ENCODE measurements at places on chromosomes 13 and 19.

GRCh38 chr19:33947265-33947964, 150.7 kb downstream of the KCTD15 start:
- H3K36me3 ChIP-seq, result no peaks in the 10 kb centered on the region
- H3K27ac ChIP-seq, result no peak overlapping the region
- DNase-seq, result no peak
- peaks cover 10% of the 10 kb centered on the region for H3K27me3 ChIP-seq
- H3K4me3 ChIP-seq, result no peak overlapping the region
- no peaks in the 10 kb centered on the region for H3K4me1 ChIP-seq

DNA sequence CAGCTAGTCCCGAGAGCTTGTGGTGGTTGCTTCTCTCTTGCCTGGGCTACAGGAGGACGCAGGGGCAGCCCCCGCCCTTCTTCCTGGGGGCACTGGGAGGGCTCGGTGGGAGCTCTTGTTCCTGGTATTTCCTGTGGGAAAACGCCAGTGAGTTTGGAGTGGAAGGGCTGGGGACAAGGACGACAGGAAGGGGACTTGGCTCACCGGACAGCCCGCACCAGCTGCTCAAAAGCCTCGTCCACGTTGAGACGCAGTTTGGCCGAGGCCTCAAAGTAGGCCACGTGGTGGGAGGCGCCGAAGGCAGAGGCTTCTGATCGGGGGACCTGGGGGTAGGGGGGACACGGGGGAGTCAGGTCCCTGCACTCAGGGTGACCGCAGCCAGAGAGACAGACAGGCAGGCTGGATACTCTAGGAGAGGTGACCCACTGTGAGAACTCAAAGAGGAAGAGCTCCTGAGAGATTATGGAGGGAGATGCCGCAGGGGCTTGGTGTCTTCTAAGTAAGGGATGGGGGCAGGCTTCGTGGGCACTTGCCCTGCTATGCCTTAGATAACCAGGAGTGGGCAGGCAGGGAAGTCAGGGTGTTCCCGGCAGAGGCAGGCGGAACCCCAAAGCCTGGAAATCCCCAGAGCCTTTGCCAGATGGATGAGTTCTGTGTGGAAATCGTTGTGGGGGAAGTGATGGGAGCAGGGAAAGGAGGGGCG, 4.3 kb downstream of the RRAS start:
- peaks cover 18% of the 10 kb centered on the region for H3K4me1 ChIP-seq
- H3K36me3 ChIP-seq, result no peaks in the 10 kb centered on the region
- no peak overlapping the region for H3K4me3 ChIP-seq
- DNase-seq, result no peak
- peak overlapping the region; percentile 13 for H3K27ac ChIP-seq
- no peaks in the 10 kb centered on the region for H3K27me3 ChIP-seq

DNA sequence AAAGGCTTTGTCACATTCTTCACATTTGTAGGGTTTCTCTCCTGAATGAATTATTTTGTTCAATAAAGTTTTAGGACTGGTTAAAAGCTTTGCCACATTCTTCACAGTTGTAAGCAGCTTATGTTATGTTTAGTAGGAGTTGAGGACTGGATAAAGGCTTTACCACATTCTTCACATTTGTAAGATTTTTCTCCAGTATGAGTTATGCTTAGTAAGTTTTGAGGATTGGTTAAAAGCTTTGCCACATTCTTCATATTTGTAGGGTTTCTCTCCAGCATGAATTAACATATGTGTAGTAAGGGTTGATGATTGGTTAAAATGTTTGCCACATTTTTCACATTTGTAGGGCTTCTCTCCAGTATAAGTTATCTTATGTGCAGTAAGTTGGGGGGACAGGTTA, 79.9 kb downstream of the ZNF431 start:
- H3K27ac ChIP-seq, result no peak overlapping the region
- H3K27me3 ChIP-seq, result peaks cover 11% of the 10 kb centered on the region
- DNase-seq, result no peak
- H3K4me3 ChIP-seq, result no peak overlapping the region
- H3K36me3 ChIP-seq, result no peaks in the 10 kb centered on the region

DNA sequence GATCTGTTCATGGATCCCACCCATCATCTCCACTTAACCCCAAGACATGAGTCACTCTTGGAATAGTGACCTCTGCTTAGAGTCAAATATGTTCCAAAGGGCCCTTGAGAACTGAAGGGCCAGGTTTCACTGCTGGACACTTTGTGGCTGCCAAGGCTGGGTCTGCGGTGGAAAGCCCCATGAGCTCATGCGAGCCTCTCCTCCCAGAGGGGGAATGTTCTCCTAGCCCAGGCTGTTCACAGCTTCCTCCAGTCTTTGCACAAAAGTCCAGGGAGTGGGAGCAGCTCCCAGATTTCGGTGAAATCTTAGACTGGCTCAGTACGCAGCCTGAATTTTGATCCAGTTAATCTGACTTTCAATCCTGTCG, 732 bp upstream of the DCLK1 start:
- H3K4me3 ChIP-seq, result no peak overlapping the region
- no peak for DNase-seq
- H3K27me3 ChIP-seq, result peaks cover 37% of the 10 kb centered on the region
- H3K4me1 ChIP-seq, result no peaks in the 10 kb centered on the region

DNA sequence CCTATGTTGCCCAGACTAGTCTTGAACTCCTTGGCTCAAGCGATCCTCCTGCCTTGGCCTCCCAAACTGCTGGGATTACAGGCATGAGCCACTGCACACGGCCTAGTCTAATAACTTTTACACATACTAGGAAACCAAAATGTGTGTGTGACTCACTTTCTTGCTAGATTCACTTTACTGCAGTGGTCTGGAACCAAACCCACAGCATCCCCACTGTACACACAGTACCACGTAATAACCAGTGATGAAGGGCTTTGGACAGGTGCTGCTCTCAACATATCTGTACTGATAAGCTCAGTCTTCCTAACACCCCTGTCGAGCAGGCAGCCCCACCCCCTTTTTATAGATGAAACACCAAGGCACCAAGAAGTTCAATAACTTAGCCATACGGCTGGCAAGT, 5.1 kb downstream of the DNMT1 start:
- H3K27me3 ChIP-seq, result no peaks in the 10 kb centered on the region
- DNase-seq, result no peak
- peaks cover 53% of the 10 kb centered on the region for H3K4me1 ChIP-seq

- H3K36me3 ChIP-seq, result no peaks in the 10 kb centered on the region
- H3K27me3 ChIP-seq, result peaks cover 8% of the 10 kb centered on the region
- peaks cover 5% of the 10 kb centered on the region for H3K4me1 ChIP-seq
- no peak overlapping the region for H3K27ac ChIP-seq
- H3K4me3 ChIP-seq, result no peak overlapping the region
Observed at GRCh38 chr13:20711301-20712044, 8.0 kb downstream of the IL17D start.

DNA sequence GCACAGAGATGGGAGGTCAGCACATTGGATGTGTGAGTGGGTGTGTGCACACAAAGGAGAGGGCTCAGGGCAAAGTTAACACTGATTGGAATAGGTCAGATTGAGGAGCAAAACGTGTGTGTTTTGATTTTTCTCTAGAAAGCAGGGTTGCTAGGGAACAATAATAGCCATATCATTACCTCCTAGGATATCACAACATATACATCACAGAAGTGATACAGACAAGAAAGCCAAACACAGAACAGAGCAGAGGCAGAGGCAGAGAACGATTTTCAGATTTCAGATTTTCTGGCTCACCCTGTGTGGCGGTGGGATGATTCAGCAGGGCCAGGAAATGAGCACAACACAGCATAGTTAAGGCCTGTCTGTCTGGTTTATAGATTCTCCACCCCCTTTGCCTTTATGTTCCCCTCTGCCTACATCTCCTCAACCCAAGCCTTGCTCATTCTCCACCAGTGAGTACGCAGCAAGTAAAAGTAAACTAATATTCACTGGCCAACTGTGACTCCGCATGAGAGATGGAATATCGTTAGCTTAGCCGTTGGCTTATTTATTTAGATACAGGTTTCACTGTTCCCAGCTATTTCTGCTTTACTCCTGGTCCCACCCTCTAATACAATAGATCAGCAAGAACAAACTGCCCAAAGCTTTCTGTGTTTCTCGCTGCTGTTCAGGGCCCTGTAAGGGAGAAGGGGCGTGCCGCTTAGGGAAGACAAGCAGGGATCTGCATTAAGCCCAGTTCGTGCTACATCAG, 182.7 kb upstream of the TSC22D1 start:
- H3K27ac ChIP-seq, result peak overlapping the region; percentile 52
- peaks cover 7% of the 10 kb centered on the region for H3K27me3 ChIP-seq
- H3K36me3 ChIP-seq, result no peaks in the 10 kb centered on the region
- peaks cover 14% of the 10 kb centered on the region for H3K4me1 ChIP-seq
- no peak overlapping the region for H3K4me3 ChIP-seq
- peak; percentile 62 for DNase-seq

- peak; percentile 54 for DNase-seq
- H3K4me1 ChIP-seq, result peaks cover 13% of the 10 kb centered on the region
- peak overlapping the region; percentile 73 for H3K27ac ChIP-seq
- peak overlapping the region; percentile 94 for H3K4me3 ChIP-seq
- peaks cover 58% of the 10 kb centered on the region for H3K36me3 ChIP-seq
- no peaks in the 10 kb centered on the region for H3K27me3 ChIP-seq
Observed at GRCh38 chr19:56566904-56567273, 379 bp upstream of the ZNF470 start.

DNA sequence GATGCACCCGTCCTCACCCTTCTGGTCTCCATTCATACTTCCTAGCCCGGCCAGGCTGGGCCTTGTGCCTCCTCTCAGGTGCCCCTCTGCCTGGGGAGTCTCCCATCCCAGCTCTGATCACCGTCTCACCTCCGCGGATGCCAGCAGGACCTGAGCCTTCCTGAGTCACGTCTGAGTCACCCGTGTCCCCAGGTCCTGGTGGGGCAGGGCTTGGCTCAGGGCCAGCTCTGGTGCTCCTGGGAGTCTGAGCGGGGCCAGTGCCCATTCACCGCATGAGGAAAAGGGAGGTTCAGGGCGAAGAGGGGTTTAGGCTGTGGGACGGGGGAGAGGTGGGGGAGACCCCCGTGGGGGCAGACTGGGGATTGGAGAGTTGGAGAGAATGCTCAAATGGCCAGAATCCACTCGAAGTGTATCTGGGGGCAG, 593 bp downstream of the ATP8B3 start:
- H3K36me3 ChIP-seq, result peaks cover 1% of the 10 kb centered on the region
- peak overlapping the region; percentile 22 for H3K27ac ChIP-seq
- peaks cover 13% of the 10 kb centered on the region for H3K4me1 ChIP-seq
- peak overlapping the region; percentile 75 for H3K4me3 ChIP-seq

DNA sequence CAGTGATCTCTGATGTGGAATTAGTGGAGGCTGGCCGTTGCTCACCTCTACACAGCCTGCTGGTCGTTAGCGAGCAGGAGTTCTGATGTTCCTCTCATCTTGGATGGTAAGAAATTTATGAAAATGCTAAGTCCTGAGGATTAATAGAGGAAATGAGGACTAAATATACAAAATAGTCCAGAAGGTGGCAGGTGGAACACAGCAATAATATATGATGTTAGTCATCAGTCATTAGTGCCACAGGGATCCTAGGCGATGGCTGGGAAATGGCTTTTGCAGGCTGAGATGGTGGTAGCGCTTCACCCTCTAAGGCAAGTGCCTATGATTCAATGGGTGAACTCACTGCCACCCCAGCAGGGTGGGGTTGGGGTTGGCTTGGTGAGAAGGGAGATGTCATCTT, 338.6 kb upstream of the TMTC4 start:
- H3K4me3 ChIP-seq, result no peak overlapping the region
- DNase-seq, result no peak
- H3K27me3 ChIP-seq, result peaks cover 25% of the 10 kb centered on the region
- no peaks in the 10 kb centered on the region for H3K36me3 ChIP-seq
- H3K27ac ChIP-seq, result no peak overlapping the region
- H3K4me1 ChIP-seq, result no peaks in the 10 kb centered on the region

GRCh38 chr19:23420824-23421223, 25.6 kb upstream of the ZNF91 start:
- no peak for DNase-seq
- H3K4me1 ChIP-seq, result peaks cover 2% of the 10 kb centered on the region
- no peak overlapping the region for H3K4me3 ChIP-seq
- H3K27me3 ChIP-seq, result peaks cover 13% of the 10 kb centered on the region
- H3K27ac ChIP-seq, result no peak overlapping the region

- peak; percentile 94 for DNase-seq
- H3K27me3 ChIP-seq, result no peaks in the 10 kb centered on the region
- peak overlapping the region; percentile 68 for H3K27ac ChIP-seq
- peaks cover 20% of the 10 kb centered on the region for H3K4me1 ChIP-seq
Observed at GRCh38 chr19:46856062-46857022, 4.5 kb upstream of the ARHGAP35 start.

DNA sequence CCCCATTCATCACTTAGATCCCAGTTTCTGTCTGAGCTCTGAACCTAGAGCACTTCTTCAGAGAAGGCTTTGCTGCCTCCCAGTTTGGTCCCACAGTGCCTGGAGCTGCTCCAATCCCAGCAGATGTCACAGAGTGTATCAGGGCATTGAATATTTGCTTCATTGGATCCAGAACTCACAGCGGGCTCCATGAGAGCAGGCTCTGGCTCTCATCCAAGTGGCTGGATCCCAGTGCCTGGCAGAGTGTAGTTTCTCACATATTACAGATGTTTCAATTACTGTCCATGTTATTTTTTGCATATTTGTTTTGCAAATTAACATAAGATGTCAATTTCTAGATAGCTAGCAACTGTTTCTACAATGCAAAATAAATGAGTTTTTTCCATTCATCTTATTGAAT, 50.6 kb downstream of the MYO16 start:
- DNase-seq, result no peak
- no peak overlapping the region for H3K4me3 ChIP-seq
- peaks cover 26% of the 10 kb centered on the region for H3K27me3 ChIP-seq
- no peak overlapping the region for H3K27ac ChIP-seq
- no peaks in the 10 kb centered on the region for H3K36me3 ChIP-seq

- H3K4me3 ChIP-seq, result no peak overlapping the region
- peaks cover 36% of the 10 kb centered on the region for H3K27me3 ChIP-seq
- H3K4me1 ChIP-seq, result peaks cover 37% of the 10 kb centered on the region
- DNase-seq, result no peak
- peak overlapping the region; percentile 93 for H3K27ac ChIP-seq
Observed at GRCh38 chr19:46186101-46186716, 38.2 kb downstream of the IGFL2 start.

GRCh38 chr13:110329798-110330461, 22.8 kb downstream of the COL4A2 start:
- peaks cover 30% of the 10 kb centered on the region for H3K27me3 ChIP-seq
- H3K4me3 ChIP-seq, result no peak overlapping the region
- H3K4me1 ChIP-seq, result no peaks in the 10 kb centered on the region
- H3K36me3 ChIP-seq, result no peaks in the 10 kb centered on the region
- H3K27ac ChIP-seq, result no peak overlapping the region

DNA sequence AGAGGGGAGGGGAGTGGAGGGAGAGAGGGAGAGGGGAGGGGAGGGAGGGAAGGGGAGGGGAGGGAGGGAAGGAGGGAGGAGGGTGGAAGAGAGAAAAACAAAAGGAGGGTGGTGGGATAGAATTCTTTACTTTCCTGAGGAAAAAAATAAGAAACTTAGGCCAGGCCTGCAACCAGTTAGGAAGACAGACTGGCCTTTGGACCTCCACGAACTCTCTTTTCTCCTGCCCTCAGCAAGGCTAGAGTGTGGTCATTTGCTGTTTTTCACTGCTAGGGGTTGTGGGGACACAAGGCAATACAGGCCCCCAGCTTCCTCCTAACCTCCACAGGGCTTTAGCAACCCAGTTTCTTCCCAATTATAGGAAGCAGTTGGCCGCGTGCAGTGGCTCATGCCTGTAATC, 4.2 kb downstream of the CCDC8 start:
- no peak for DNase-seq
- H3K27ac ChIP-seq, result no peak overlapping the region
- H3K27me3 ChIP-seq, result peaks cover 80% of the 10 kb centered on the region
- H3K4me3 ChIP-seq, result no peak overlapping the region
- H3K36me3 ChIP-seq, result no peaks in the 10 kb centered on the region

Data from activated naive CD4-positive, alpha-beta T cell treated with anti-CD3 and anti-CD28 coated beads for 36 hours (primary cell).